Brain microvascular endothelial cell (primary cell): ENCODE measurements at places on chromosomes 3 and 15.

DNA sequence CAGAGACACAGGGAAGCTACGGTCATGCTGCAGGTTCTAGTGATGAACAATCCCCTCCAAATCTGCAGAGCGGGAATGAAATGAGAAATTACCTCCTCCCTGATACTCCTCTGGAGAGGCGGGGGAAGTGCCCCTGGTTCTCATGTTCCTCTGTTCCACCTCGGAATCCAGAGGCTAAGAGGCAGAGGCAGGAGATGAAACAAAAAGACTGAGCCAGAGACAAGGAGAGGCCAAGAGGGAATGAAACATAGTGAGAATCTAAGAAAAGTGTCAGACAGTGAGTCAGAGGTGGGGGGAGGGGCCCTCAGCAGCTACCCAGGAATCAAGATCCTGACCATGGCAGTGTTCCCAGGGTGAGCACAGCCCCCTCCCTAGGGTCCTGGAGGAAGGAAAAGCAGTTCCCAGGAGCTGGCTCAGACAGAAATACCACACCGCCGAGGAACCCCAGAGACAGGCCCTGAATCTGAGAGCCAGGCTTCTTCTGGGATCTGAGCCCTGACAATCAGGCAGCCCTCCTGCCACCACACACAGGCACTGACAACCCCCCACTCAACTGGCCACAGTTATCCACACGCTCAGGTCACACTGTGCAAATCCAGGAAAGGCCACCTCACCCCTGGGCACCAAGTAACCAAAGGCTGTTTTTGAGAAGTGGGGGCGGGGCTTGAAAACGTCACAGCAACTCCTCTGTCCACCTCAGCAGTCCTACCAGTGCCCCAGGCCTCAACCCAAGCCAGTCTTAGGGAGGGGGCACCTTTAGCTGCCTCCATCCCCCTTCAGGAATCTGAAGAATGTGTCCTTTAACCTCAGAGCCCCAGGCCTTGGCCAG, 2.4 kb downstream of the CSRNP1 start:
- peak; percentile 99 for DNase-seq

- DNase-seq = peak; percentile 36
Measured at GRCh38 chr3:159987291-159987711, 1.3 kb upstream of the IL12A start.

- DNase-seq = no peak
Measured at GRCh38 chr15:49842031-49842730, 221.3 kb downstream of the DTWD1 start.

GRCh38 chr15:42131826-42132806, 24.3 kb downstream of the PLA2G4F start:
- DNase-seq = no peak
